Stimulated activated CD4-positive, alpha-beta T cell treated with anti-CD3 and anti-CD28 coated beads, Interleukin-4, amount 100 ng/mL, for 1 hour (primary cell): ENCODE measurements at places on chromosomes 3 and 15.

DNA sequence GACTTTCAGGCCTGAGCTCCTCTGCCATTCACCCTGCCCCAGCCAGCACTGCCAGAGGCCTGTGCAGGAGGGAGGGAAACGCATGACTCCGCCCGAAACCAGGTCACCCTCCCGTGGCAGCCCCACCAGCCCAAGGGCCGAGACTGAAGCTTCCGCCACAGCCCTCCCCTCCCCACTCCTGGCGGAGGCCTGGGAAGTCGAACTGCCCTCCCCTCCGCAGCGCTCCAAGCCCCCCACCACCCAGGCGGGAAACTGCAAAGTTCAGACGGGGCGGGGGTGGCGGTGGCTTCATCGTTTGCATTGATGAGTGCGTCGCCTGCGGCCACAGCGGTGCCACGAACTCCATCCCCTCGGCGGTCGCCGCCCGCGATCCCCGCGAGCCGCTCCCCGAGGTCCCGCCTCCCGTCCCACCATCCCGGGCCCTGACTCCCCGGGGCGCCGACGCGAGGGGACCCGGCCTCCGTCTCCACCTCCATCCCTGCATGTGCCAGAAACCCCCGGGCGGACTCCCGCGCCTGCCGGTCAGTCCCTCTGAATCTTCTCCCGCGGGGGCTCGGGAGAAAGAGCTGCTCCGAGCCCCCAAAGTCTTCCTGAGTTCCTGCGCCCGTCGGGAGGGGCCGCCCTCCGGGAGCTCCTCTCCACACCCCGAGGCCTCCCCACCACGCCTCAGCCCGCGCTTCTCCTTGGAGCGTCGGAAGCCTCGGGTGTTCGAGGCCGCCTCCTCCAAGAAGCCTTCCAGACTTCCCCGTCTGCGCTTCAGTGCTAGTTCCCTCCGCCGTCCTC, 698 bp downstream of the MELTF start:
- no peak for DNase-seq

GRCh38 chr3:163971861-163972260, 1106.4 kb downstream of the SI start:
- DNase-seq: no peak

DNA sequence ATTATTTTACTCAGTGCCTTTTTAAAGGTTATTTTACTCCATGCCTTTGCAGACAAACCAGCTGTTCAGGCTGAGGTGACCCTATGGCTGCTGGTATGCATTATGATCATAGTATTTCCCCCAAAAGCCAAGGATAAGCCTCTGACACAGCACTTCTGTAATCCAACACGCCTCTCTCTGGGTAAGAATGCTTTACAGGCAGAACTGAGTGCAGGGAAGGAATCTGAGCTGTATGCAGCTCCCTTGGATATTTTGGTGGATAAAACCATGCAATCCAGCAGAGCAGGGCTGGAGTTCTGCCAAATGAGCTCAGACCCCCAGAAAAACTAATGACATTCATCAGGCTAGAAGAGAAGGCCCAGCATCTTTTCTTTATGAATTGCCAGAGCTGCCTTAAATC, 11.7 kb upstream of the MAP1A start:
- no peak for DNase-seq

GRCh38 chr3:99474776-99475175, 163.6 kb upstream of the COL8A1 start:
- DNase-seq: no peak

- DNase-seq: no peak
Observed at GRCh38 chr3:110711851-110712516, 359.6 kb upstream of the NECTIN3 start.

DNA sequence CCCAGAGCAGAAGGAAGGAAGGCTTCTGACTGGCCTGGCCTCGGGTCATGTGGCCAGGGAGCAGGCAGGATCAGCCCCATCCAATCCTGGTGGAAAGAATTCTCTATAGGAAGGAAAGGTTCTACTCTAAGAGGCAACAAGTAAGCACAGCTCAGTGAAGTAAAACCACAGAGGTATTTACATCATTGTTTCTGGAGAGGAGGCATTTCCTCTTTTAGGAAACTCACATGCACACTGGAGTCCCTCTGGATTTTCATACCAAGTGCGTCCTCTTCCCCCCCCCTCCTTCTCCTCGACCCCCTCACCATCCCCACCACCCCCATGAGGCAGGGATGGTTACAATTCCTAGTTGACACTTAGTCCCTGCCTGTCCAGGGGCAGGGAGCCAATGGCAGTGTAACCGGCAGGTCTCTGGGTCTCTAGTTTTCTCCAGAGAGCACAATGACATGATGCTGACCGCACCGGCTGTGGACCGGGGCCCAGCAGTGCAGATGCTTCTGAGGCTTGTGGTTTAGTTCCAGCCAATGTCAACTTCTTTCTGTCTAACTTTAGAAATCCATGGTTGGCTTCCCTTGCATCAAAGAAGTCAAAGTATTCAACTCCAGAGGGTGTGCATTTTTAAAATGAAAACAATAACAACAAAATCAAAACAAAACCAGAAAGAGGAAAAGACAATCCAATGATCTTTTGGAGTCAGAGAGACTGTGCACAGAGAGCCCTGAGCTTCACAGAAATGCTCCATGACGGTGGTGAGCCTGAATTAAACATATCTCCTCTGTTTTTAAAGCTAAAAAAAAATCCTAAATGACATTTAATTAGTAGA, 230.3 kb upstream of the TLE3 start:
- no peak for DNase-seq

DNA sequence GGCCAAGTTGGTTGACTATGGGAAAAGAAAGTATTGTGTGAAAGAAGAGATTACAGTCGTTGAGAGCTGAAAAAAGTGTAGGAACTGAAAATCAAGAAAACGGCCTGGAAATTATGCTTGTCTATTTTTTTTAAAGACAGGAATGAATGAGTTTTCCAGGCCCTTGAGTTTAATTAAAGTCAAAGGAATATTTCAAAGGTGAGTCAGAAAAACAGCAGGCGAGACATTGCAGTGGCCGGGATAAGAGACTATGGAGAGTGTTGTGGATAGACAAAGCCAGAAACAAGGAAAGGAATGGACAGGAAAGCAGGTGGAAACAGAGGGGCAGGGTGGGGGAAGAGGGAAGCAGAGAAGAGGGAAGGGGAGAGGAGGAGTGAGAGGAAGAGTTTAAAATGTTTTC, 275.1 kb upstream of the LRTM1 start:
- DNase-seq: no peak

DNA sequence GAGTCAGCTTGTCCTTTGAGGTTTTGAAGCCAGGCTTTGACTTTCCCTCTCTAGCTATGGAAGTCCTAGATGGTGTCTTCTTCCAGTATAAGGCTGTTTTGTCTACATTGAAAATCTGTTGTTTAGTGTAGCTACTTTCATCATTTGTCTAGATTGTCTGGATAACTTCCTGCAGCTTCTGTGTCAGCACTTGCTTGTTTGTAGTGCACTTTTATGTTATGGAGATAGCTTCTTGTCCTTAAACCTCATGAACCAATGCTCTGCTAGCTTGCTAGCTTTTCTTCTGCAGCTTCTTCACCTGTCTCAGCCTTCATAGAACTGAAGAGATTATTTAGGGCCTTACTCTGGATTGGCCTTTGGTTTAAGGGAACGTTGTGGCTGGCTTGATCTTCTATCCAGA, 43.8 kb downstream of the AKAP13 start:
- no peak for DNase-seq

DNA sequence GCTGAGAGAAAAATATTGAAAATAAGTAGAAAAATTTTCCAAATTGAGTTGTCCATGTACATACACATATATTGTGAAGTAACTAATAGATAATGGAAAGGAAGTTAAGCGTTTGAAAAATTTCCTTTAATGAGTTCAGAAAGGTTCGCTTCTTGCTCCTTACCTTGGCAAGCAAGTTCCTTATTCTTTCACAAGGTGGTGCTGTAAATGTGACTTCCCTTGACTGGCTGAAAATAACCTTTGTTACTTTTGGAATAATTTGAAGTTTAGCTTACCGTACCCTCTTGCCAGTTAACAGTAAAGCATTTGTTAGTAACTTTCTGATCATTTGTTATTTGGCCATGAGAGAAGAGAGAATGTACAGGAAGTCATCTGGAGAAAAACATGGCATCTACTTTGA, 41.6 kb downstream of the PYDC2 start:
- no peak for DNase-seq

- DNase-seq: no peak
Observed at GRCh38 chr3:18124501-18124900, 300.6 kb downstream of the SATB1 start.

GRCh38 chr15:77877869-77878577, 199.5 kb downstream of the TBC1D2B start:
- DNase-seq: no peak

GRCh38 chr3:69081583-69082262, 1.6 kb upstream of the UBA3 start:
- DNase-seq: no peak

GRCh38 chr3:42658091-42658770, 4.7 kb downstream of the ZBTB47 start:
- no peak for DNase-seq

- peak; percentile 82 for DNase-seq
Observed at GRCh38 chr3:48268381-48268935, 27.6 kb downstream of the ZNF589 start.

DNA sequence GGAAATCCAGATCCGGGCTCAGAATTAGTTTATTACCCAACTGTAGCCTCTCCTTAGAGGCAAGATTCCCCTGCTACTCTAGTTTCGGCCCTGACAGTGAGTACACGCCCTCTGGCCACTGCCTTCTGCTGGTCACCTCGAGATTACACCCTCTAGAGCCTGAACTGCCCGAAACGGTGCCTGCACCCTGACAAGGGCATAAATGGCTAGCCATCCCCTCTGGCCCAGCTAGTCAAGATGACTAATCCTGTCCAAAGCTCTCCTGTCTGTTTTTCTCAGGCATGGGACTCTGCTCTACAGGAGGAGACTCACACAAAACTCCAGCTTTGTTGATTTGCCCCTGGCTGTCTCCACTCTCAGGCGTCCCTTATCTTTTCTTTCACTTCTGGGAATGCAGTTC, 150.5 kb upstream of the UBE2E2 start:
- no peak for DNase-seq
